Mesothelial cell of epicardium (in vitro differentiated cells): ENCODE measurements at places on chromosomes 7 and 10.

- no peak for DNase-seq
- peaks cover 72% of the 10 kb centered on the region for H3K27me3 ChIP-seq
- H3K27ac ChIP-seq, result no peak overlapping the region
- H3K4me1 ChIP-seq, result no peaks in the 10 kb centered on the region
- H3K36me3 ChIP-seq, result peaks cover 2% of the 10 kb centered on the region
These were observed 42.6 kb downstream of the ZNF503 start for GRCh38 chr10:75358835-75359421.

DNA sequence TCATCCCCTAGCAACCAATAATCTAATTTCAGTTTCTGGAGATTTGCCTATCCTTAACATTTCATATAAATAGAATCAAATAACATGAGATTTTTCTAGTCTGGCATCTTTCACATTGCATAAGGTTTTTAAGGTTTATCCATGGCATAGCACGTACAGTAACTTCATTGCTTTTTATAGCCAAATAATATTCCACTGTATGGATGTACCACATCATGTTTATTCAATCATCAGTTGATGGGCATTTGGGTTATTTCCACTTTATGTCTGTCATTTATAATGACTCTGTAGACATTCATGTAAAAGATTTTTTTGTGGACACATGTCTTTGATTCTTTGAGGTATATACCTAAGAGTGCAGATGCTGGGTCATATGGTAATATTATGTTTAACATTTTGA lies 1052.6 kb downstream of the DNAJB9 start:
- no peak overlapping the region for H3K4me3 ChIP-seq
- H3K4me1 ChIP-seq, result no peaks in the 10 kb centered on the region
- no peaks in the 10 kb centered on the region for H3K27me3 ChIP-seq
- no peak overlapping the region for H3K27ac ChIP-seq
- H3K36me3 ChIP-seq, result peaks cover 7% of the 10 kb centered on the region

GRCh38 chr10:100347568-100348195 lies 649 bp downstream of the SCD start:
- no peak for DNase-seq
- peak overlapping the region; percentile 85 for H3K27ac ChIP-seq
- H3K4me1 ChIP-seq, result peaks cover 59% of the 10 kb centered on the region
- H3K36me3 ChIP-seq, result peaks cover 15% of the 10 kb centered on the region
- peak overlapping the region; percentile 94 for H3K4me3 ChIP-seq

DNA sequence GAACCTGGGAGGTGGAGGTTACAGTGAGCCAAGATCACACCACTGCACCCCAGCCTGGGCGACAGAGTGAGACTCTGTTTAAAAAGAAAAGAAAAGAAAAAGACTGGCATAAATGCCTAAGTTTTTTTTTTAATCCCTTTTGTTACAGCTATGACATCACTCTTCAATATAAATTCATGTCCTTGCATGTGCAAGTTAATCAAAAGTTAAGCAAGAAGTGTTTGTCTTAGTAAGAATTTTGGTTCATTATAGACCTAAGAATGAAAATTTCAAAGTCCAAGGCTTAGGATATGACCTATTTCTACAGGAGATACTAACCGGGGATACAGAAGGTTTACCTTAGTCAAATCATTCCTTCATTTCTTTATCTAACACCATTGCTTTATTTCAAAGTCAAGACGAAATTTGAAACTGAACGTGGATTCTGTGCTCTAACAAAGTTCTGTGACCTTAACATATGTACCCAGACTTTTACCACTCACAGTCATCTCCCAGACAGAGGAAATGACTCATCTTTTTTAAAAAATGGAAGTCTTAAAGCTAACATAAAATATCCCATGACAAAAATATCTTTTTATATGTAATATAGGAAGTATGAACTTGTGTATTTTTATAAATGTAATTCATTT lies 29.3 kb upstream of the ITGB8 start:
- H3K27me3 ChIP-seq, result no peaks in the 10 kb centered on the region
- no peaks in the 10 kb centered on the region for H3K36me3 ChIP-seq
- H3K27ac ChIP-seq, result no peak overlapping the region

DNA sequence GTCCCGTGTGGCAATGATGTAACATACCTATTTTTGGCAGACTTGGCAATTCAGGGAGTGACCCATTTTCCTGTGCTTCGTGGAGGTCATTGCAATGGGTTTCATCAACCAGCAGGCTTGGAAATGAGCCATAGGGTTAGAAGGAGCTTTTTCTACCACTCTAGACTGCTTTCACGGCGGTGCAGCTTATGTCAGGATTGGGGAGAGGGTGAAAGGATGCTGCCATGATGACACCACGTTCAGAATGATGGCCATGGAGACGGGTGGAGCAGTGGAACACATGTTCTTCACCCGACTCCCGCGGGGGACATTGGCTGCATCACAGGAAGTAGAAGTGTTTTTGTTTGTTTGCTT lies 220.2 kb downstream of the EMX2 start:
- H3K27ac ChIP-seq, result no peak overlapping the region
- H3K27me3 ChIP-seq, result peaks cover 68% of the 10 kb centered on the region
- H3K36me3 ChIP-seq, result no peaks in the 10 kb centered on the region
- DNase-seq, result no peak

- H3K27ac ChIP-seq, result no peak overlapping the region
- H3K36me3 ChIP-seq, result no peaks in the 10 kb centered on the region
- no peak for DNase-seq
- peaks cover 40% of the 10 kb centered on the region for H3K4me1 ChIP-seq
These were observed 20.3 kb upstream of the KLF6 start for GRCh38 chr10:3805201-3805790.

GRCh38 chr10:84294766-84295447 lies 33.5 kb upstream of the CCSER2 start:
- no peak for DNase-seq
- H3K4me1 ChIP-seq, result no peaks in the 10 kb centered on the region
- no peak overlapping the region for H3K4me3 ChIP-seq
- no peaks in the 10 kb centered on the region for H3K36me3 ChIP-seq
- no peak overlapping the region for H3K27ac ChIP-seq

DNA sequence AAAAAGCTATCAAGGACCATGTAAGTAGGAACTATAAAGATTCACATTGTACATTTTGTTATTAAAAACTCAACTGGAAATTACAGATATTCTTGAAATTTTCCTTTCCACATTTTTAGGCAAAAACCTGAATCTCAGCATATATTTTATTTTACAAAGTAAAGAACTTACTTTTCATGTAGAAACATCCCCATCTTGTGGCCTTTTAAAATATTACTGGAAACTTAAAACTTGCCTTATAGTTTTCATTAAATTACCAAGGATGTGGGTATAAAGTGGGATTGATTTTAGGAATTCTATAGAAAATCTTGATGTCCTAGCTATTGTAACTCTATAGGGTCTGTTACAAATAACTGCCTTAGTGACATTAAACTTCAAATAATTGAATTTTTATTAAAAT lies 10.6 kb downstream of the DBF4 start:
- no peaks in the 10 kb centered on the region for H3K27me3 ChIP-seq
- H3K36me3 ChIP-seq, result peaks cover 9% of the 10 kb centered on the region
- H3K4me1 ChIP-seq, result no peaks in the 10 kb centered on the region
- no peak for DNase-seq
- H3K4me3 ChIP-seq, result no peak overlapping the region

GRCh38 chr10:68989317-68989990 lies 851 bp downstream of the KIFBP start:
- no peaks in the 10 kb centered on the region for H3K27me3 ChIP-seq
- H3K27ac ChIP-seq, result peak overlapping the region; percentile 99
- no peak for DNase-seq
- peak overlapping the region; percentile 99 for H3K4me3 ChIP-seq
- H3K36me3 ChIP-seq, result no peaks in the 10 kb centered on the region

DNA sequence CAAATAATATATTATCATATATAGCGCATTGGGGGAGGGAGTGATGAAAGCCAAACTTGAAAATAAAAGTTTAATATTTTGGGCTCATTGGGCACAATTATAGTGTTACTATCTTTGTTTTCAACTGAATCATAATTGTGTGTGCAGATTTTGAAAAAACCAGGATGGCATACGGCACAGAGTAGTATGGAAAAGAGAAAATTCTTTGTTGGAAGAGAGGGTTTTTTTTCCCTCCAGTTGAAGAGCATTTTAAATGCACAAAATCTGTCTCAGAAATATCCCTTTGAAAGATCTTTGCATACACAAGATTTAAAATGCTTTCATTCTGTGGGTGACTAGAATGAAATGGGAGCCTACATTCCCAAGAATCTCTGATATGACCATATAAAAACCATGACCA lies 269.6 kb downstream of the EXOC4 start:
- no peak for DNase-seq
- no peaks in the 10 kb centered on the region for H3K36me3 ChIP-seq
- no peaks in the 10 kb centered on the region for H3K4me1 ChIP-seq

DNA sequence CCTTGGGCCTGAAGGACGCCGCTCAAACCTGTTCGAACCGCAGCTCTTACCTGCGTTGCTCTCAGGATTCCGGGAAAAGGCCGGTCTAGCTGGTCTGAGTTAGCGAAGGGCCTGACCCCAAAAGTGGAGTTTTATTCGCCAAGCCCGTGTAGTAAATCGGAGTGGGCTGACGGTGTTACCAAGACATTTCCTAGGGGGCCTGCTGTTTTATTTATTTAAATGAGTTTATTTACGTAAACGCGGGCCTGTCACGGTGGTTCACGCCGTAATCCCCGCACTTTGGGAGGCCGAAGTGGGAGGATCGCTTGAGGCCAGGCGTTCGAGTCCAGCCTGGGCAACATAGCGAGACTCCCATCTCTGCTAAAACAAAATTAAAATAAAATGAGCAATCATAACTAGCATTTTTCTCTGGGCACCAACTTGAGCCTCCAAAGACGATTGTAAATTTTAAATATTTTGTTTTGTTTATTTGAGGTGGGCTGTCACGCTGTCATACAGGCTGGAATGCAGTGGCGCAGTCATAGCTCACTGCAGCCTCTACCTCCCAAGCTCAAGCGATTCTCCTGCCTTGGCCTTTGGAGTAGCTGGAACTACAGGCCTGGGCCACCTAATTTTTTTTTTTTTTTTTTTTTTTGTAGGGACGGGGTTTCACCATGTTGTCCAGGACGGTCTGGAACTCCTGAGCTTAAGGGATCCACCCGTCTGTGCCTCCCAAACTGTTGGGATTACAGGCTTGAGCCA lies 903 bp downstream of the ZNF655 start:
- H3K4me3 ChIP-seq, result peak overlapping the region; percentile 96
- peak overlapping the region; percentile 94 for H3K27ac ChIP-seq
- H3K27me3 ChIP-seq, result no peaks in the 10 kb centered on the region
- peaks cover 29% of the 10 kb centered on the region for H3K36me3 ChIP-seq

DNA sequence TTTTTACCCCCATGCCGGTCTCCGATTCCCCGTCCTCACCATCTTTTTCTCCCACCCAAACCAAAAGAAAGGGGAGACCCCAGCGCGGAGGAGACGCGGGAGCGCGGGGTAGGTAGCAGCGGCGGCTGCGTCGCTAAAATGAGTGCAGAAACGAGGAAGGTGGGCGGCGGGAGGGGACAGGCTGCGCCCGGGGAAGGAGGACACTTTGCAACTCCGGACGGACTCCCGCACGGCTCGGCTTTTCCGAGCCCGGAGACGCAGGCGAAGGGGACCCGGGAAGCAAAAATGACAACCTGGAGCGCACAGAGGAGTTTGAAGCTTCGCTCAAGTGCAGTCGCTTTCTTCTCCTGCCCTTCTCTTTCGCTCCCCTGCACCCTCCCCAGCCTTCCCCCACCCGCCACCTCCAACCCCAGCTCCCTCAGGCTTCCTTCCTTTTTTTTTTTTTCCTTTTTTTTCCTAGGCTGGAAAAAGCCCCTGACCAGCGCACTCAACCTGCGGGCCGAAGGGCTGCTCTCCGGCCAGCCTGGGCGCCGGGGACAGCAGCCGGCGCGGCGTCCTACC lies 453 bp downstream of the SFMBT2 start:
- DNase-seq, result peak; percentile 46
- peaks cover 97% of the 10 kb centered on the region for H3K27me3 ChIP-seq
- no peak overlapping the region for H3K27ac ChIP-seq
- H3K36me3 ChIP-seq, result no peaks in the 10 kb centered on the region
- peak overlapping the region; percentile 76 for H3K4me3 ChIP-seq

DNA sequence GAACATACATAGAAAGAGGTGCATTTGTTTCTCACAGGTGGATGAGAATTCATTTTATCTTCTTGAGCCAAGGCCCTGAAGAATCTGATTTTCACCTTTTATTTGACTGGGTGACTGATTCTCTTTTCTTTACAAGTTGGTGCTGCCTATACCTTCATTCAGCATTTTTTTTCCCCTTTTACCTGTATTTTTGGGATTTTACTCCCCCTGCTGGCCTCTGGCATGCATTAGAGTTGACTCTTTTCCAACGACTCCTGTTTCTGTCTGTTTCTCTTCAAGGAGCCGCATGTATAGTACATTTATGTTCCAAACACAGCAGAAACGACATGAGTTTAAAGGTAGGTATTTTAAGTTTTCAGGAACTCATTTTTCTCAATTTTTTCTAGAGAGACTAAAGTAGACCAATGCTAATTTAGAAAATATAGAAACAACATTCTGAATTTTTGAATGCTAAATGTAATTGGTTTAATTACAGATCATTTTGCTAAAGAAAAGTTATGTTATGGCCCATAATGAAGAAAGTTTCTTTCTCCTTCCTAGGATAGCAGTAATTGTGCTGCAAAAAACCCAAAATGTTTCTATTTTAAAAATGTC lies 149.8 kb upstream of the HDAC9 start:
- no peak overlapping the region for H3K4me3 ChIP-seq
- peaks cover 37% of the 10 kb centered on the region for H3K4me1 ChIP-seq
- H3K27me3 ChIP-seq, result no peaks in the 10 kb centered on the region
- no peak for DNase-seq
- no peak overlapping the region for H3K27ac ChIP-seq
- peaks cover 14% of the 10 kb centered on the region for H3K36me3 ChIP-seq

DNA sequence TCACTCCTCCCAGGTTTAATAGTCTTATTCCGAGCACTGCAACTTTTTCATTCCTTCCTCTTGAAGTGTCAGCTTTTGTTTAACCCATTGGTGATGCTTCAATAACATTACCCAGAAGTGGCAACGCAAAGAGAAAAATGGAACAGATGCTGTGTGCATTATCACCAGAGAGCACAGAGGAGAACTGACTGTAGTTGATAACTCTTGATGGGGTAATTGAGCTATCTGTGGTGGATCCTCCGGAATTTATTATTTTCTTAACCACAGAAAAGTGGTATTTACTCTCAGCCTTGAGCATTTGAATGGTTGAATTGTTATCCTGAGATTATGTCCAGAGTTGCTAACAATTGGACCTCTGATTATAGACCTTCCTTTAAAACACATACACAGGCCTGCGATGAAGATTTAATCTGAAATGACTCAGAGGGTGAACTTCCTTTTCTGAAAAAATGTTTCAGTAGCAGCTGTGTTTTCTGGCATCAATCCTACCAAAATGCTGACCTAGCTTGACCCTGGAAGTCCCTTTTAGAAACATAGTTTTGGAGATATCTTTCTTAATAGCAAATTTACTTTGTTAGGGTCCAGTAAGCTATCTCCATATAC lies 1584.4 kb upstream of the LRRTM3 start:
- no peaks in the 10 kb centered on the region for H3K27me3 ChIP-seq
- no peak overlapping the region for H3K4me3 ChIP-seq
- no peak overlapping the region for H3K27ac ChIP-seq
- peaks cover 8% of the 10 kb centered on the region for H3K4me1 ChIP-seq
- DNase-seq, result no peak
- no peaks in the 10 kb centered on the region for H3K36me3 ChIP-seq
